ENCODE measurements at places on chromosomes 2 and 18.

- DNase-seq = peak; percentile 84
Observed at GRCh38 chr18:35282353-35282752, 7.7 kb downstream of the ZSCAN30 start.

DNA sequence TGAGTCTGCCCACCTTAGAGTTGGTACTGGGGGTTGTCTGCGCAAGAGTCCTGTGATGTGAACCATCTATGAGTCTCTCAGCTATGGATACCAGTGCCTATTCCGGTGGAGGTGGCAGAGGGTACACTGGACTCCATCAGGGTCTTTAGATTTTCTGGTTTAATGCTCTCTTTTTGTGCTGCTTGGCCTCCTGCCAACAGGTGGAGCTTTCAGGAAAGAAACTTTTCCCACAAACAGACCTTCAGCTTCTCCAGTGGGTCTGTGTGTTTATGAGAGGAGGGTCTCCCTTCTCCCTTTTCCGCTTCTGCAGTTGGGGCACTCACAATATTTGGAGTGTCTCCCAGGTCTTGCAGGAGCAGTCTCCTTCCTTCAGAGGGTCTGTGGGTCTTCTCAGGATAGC lies 1721.9 kb upstream of the SLC39A10 start:
- DNase-seq = no peak

DNA sequence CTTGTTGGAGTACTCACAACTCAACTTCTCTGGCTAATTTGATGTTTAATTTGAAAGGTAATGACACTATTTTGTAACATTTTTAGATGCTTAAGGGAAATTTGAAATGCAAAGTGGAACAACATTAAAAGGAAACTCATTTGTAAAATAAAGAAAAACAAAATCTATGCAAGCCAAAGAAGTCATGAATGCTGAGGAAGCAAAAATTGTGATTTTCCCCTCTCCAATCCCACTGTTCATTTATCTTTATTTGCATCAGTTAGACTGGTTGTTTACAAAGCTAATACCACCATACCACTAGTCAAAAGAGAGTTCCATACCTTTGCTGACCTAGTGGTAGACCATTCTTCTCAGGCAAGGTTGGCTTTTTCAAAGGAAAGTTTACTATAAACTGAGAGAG lies 2.2 kb upstream of the B4GALT6 start:
- no peak for DNase-seq

- no peak for DNase-seq
Observed at GRCh38 chr18:3286159-3286558, 24.2 kb downstream of the MYL12B start.

Measured in endothelial cell of umbilical vein (primary cell).